AG09309 (cell line): ENCODE measurements at places on chromosomes 5 and 9.

DNA sequence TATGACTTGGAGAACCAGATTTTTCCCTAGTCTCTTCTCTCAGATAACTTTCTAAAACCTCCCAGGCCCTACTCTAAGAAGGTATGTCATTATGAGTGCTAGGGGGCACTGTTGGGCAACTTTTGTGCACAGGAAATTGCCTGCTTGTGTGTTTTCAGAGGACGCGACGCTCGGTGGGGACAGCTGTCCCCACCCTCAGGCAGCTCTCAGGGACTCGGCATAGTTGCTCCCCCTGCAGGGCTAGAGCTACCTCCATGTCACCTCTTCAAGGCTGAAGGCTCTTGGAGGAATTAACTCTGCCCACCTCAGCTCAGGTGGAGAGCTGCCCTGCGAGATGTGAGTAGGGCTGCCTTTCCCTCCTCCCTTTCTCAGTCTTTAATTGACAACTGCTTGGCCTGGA is 10.2 kb upstream of the TIFAB start:
- DNase-seq = no peak

DNA sequence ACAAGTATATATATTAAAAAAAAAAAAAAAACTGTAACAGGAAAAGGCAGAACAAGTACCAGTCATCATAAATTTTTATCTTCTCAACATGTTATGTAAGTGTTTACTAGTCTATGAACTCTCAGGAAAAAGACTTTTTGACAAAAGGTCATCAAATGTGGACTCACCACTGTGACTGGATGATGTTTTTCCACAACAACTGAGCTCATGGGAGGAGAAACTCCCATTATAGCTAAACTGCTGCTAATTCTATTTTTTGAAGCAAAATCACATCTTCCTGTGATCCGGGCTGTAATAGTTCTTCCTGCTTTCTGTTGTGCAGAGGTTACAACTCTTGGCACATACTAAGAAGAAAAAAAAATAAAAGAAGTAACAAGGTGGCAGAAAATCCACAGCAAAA is 39.6 kb downstream of the POC5 start:
- no peak for DNase-seq

DNA sequence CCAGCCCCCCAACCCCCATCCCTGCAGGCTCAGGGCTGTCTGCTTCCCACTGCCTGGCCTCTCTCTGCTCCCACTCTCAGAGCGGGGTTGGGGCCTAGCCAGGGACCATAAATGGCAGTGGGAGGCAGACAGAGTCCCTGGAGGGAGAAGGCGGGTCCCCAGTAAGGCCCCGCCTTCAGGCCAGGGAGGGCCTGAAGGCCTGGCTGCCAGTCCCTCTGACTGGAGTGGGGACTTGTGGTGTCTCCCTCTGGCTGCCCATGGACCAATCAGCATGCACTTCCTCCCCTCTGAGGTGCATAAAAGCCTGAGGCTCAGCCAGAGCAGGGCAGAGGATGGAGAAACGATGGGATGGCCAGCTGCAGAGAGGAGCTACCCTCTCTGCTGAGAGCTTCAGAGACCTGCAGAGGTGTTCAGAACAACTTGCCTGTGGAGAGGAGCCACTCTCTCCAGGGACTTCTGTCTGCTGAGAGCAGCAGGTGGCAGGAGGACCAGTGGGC is 2.7 kb upstream of the BTNL9 start:
- no peak for DNase-seq

GRCh38 chr5:58761407-58761806 is 178.5 kb downstream of the RAB3C start:
- DNase-seq = no peak

DNA sequence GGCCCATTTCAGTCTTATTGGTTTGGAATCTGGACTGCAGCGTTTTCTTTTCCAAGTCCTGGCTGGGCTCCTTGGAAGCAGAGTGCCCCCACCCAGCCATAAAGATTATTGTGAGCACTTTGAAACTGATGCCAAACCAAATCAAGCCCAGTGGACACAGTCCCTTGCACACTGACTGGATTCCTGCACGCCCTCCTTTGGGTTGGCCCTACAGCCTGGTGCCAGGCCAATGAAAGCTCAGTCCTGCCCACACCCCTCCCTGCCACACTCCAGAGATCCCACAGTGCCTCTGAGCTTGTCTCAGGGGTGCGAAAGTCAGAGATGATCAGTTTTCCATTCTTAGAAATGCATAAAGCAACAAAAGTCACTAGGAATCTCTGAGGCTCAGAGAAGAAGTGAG is 181.9 kb downstream of the CETN3 start:
- no peak for DNase-seq

- no peak for DNase-seq
Observed at GRCh38 chr5:144130306-144130705, 40.2 kb downstream of the YIPF5 start.

DNA sequence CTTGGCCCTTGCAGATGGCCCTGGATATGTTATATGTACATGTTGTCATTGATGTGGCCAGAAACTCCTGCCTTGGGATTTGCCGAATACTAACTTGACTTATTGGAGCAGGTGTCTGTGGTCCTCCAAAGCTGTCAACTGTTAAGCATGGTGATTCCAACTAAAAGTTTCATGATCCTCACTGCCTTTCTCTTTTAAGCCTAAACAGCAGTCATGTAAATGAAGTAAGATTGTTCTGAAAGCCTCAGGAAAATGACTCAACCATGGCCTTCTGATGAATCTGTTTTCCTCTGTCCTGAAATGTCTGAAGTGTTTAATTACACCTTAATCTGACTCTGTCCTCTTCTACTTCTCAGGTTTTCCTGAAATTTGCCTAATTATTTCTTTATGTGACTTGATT is 245.0 kb downstream of the FAM114A2 start:
- no peak for DNase-seq

- no peak for DNase-seq
Observed at GRCh38 chr9:15743512-15743911, 190.7 kb downstream of the CCDC171 start.

- DNase-seq = no peak
Observed at GRCh38 chr5:53482717-53483638, 2.5 kb downstream of the FST start.

GRCh38 chr9:96484521-96484931 is 34.6 kb downstream of the HABP4 start:
- DNase-seq = no peak

- no peak for DNase-seq
Observed at GRCh38 chr9:78775211-78775610, 478.3 kb downstream of the PSAT1 start.

GRCh38 chr9:37839496-37840461 is 39.2 kb downstream of the DCAF10 start:
- DNase-seq = no peak

DNA sequence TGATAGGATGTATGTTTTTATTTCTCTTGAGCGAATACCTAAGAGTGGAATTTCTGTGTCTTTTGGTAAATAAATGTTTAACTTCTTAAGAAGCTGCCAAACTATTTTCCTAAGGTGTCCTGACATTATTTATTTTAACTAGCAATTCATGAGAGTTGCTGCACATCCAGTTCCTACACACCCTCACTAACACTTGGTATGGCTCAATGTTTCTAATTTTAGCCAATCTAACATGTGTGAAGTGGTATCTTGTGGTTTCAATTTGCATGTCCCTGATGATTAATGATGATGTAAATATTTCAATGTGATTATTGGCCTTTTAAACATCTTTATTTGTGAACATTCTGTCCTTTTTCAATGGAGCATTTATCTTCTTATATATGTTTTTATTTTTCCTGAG is 2095.5 kb upstream of the C9orf72 start:
- no peak for DNase-seq

- no peak for DNase-seq
Observed at GRCh38 chr9:26067608-26068007, 389.4 kb upstream of the TUSC1 start.

DNA sequence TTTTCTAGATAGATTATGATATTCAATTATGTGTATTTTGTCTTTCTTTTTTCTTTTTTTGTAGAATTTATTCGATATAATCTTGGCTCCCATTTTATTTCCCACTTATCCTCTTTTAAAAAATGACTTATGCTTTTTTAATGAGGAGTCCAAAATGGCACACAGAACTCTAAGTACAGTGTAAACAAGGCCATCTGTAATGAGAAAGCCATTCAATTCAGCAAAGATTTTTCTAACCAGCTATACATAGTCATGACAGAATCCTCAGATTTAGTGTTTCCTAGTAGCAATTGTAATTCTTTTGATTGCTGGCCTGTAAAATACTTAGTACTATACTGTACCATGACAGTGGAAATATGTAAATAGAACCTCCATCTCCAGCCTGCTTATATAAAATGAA is 651.4 kb downstream of the RAB3C start:
- no peak for DNase-seq

- DNase-seq = no peak
Observed at GRCh38 chr9:120875195-120875565, 1.8 kb downstream of the PHF19 start.

GRCh38 chr5:179430193-179431175 is 85.2 kb upstream of the ADAMTS2 start:
- DNase-seq = no peak

GRCh38 chr5:93601071-93601801 is 18.2 kb downstream of the NR2F1 start:
- no peak for DNase-seq

DNA sequence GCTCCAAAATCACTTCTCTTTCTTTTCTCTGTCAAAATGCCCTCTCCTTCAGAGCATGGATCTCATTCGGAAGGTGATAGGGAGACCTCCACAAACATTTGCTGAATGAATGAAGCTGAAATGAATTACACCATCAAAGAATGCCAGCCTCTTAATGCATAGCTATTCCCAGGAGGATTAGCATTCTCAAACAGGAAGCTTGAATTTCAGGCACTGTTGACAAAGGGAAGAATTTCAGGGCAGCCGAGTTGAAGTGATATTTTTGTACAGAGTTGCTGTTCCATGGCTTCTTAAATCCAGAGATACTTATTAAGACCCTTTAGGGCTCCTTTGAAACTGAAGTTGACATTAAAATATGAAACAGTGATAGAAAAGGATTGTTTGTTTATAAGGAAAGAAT is 18.8 kb downstream of the HBEGF start:
- no peak for DNase-seq

- no peak for DNase-seq
Observed at GRCh38 chr5:116658141-116658540, 83.5 kb upstream of the SEMA6A start.

GRCh38 chr5:179916523-179916922 is 8.8 kb upstream of the TBC1D9B start:
- no peak for DNase-seq

- no peak for DNase-seq
Observed at GRCh38 chr5:17400724-17401469, 97.1 kb upstream of the TAF11L2 start.

- DNase-seq = no peak
Observed at GRCh38 chr5:66967826-66968262, 228.8 kb downstream of the CD180 start.

GRCh38 chr5:154194345-154195329 is 4.1 kb downstream of the GALNT10 start:
- no peak for DNase-seq

GRCh38 chr9:26758655-26759054 is 133.9 kb downstream of the CAAP1 start:
- no peak for DNase-seq

DNA sequence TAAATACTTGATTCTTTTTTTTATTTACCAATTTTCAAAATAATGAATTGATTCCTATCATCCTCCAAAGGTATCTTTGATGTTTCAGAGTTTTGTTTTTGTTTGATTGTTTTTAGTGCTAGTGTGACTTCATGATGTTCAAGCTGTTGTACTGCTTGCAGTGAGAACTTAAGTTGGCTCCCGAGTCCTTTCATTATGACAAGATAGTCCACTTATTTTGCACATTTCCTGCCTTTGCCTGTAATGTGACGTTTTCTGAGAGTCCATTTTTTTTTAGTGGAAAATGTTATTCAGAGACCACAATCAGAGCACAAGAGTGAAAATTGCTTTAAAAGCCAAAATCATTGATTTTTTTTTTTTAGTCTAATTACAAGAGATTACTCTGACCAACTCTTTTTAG is 60.1 kb upstream of the FCHO2 start:
- no peak for DNase-seq

- no peak for DNase-seq
Observed at GRCh38 chr9:14499976-14500375, 186.0 kb upstream of the NFIB start.

- DNase-seq = no peak
Observed at GRCh38 chr5:77770293-77771005, 5.7 kb downstream of the TBCA start.

- DNase-seq = no peak
Observed at GRCh38 chr5:103295871-103296270, 37.3 kb downstream of the MACIR start.

DNA sequence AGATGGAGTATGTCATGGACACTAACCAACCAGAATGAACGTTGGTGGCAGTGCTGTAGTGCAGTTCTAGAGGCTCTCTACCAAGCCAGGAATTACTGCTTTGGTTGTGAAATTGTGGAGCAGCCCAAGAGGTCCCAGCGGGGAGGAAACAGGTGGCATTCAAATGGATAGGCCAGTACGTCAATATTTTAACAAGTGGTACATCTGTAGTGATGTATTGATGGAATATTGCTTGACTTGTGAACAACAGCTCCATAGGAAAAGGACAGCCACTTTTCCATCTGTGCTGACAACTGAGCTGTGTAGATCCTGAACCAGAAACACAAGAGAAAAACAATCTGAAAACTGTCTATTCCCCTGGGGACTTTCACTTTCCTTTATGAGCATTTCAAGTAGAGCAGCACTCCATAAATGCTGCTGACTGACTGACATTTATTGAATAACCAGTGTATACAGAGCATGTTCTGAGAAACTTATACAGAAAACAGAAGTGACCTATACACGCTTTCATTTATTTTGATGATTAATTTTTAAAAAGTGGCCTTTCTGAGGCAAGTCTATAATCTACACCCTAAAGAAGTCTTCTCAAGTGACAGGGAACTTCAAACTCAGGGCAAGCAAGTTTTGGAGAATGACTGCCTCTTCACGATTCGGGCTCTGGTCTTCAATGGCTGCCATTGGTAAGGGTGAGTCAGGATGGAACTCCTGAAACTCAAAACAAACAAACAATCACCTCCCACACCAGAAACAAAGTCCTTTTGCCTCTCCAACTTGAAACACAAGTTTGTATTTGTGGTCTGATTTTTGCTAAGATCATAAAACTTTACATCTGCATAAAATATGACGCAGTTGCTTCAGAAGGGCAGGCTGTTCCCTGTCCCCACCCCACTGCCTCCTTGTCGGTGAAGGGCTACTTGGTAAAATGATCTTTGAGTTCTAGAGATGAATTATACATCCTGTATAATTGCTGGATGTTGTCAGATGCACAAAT is 362.4 kb downstream of the NDUFS4 start:
- no peak for DNase-seq

- DNase-seq = no peak
Observed at GRCh38 chr5:158068964-158069363, 210.0 kb upstream of the CLINT1 start.
